ENCODE measurements at places on chromosomes 1 and 21. TPM values are rescaled to one million over a fixed set of nuclear protein-coding genes. Genes with fewer than 3 reads are reported as not detected.

KRTAP19-3 gene
- not detected for total RNA-seq

UBL4B gene
- not detected for total RNA-seq

F5 gene
- total RNA-seq = 1.6 TPM

RAB13 gene
- 6.5 TPM for total RNA-seq

HSPB7 gene
- total RNA-seq = not detected

LCE3E gene
- total RNA-seq = not detected

PLA2G5 gene
- total RNA-seq = not detected

Measured in activated CD8-positive, alpha-beta T cell treated with anti-CD3 and anti-CD28 coated beads, Interleukin-2, amount 10 ng/mL, durations not matched to agents 7 days and 5 days (primary cell).